KBM-7 (cell line): ENCODE measurements at places on chromosomes 16 and 17.
A peak's percentile ranks its signal among the peaks of the same experiment; 100 is the strongest.

DNA sequence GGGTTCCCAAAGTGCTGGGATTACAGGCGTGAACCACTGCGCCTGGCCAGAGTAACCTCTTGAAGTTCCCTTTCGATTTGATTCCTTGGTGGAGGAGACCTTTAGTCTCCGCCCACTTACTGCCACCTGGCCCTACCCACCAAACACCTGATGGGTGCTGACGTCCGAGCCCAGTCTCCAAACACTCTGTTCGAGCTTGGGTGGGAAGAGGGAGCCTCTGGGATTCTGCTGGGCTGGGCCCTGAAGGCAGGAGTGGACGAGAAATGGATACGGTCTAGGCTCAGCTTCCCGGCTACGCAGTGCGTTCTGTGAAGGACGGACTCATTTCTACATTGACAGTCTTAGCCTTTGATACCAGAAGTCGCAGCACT, 870 bp upstream of the ITGA3 start:
- DNase-seq: no peak

DNA sequence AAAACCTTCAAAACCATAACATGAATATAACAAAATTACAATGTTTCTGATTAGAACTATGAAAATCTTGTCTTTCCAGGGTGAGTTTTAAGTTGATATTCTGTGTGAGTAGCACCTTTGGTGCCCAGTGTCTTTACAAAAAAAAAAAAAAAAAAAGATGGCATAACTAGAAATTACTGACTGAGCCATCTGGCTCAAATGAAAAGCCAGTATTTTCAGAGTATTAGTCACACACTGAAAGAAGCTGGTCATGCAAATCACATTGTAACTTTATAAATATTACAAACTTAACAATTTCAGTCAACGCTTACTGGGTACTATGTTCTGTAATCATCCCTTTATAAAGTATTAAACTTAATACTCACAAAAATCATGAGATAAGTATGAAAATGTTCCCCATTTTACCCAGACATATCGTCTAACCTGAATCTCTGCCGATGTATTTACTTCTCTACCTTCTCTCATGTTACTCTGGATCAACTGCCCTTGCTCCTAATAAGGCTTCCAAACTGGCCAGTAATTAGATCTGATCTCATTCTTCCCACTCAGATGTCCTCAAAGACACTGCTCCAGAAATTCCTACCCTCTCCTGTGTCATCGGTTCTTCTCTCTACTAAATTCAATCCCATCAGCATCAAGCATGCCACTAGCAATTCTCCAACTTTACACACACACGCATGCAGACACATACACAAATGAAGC, 25.4 kb downstream of the UBE2G1 start:
- DNase-seq: no peak

- no peak for DNase-seq
Observed at GRCh38 chr17:1703063-1703462, 7.1 kb downstream of the TLCD2 start.

GRCh38 chr16:2586901-2587480, 49.2 kb downstream of the PDPK1 start:
- no peak for DNase-seq

GRCh38 chr17:37741341-37742115, 3.3 kb downstream of the HNF1B start:
- peak; percentile 15 for DNase-seq

DNA sequence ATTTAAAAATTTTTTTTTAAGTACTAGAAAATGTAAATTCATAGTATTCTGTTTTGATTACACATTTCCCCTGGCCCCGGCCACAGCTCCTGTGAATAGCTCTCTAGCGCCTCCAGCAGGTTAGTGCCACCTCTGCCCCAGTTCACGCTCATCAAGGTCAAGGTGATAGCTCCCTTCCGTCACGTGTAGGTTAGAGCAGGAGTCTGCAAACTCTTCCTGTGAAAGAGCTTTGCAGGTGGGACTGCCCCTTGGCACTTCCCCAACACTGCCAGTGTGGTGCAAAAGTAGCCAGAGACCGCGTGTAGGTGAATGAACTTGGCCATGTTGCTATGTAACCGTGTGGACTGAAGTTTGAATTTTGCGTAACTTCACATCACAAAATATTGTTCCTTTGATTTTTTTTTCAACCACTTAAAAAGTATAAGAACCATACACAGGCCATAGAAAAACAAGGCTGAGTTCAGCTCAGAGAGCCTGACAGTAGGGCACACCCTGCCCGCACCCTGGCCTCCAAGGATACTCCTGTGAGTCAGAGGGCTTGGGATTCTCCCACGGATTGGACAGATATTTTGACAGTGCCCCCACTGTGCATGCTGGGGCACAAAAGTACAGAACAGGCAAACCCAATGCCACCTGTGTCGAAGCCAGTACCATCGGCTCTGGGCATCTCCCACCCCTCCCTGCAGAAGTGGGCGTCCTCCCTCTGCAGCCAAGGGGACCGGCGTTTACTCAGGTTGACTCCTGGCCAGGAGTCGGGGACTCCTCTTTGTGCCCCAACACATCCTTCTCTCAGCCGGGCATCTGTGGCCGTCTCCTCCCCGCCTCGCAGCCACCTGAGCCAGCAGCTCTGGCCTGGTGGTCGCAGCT, 92.0 kb upstream of the CHMP6 start:
- peak; percentile 62 for DNase-seq

- DNase-seq: no peak
Observed at GRCh38 chr16:21565861-21566669, 33.3 kb upstream of the METTL9 start.

GRCh38 chr16:3023415-3023668, 400 bp downstream of the HCFC1R1 start:
- DNase-seq: no peak

DNA sequence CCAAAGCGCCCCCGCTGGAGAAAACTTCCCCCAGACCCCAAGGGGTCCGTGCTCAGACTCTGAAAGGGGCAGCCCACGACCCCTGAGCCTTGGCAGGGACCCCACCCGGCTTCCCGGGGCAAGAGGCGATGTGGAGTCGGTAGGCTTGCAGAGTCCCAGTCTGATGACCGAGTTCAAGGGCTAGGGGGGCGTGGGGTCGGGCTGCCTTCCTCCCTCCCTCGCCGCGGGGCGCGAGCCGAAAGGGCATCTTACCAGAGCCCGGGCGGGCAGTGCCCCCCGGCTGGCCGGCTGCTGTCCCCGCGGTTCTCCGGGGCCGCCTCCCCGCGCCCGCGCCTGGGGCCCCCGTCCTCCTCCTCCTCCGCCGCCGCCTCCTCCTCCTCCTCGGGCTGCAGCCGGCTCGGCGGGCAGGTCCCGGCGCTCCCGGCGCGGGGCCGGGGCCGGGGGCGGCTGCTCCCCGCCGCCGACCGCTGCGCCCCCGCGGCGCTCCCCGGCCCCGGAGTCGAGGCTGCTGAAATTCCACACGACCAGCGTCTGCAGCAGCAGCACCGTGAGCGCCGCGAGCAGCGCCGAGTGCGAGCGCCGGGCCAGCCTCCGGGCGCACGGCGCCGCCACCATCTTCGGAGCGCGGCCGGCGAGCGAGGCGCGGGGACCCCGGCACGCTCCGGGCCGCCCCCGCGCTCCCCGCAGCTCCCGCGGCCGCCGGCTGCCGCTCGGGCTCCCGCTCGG, 415 bp downstream of the XYLT1 start:
- DNase-seq: no peak

DNA sequence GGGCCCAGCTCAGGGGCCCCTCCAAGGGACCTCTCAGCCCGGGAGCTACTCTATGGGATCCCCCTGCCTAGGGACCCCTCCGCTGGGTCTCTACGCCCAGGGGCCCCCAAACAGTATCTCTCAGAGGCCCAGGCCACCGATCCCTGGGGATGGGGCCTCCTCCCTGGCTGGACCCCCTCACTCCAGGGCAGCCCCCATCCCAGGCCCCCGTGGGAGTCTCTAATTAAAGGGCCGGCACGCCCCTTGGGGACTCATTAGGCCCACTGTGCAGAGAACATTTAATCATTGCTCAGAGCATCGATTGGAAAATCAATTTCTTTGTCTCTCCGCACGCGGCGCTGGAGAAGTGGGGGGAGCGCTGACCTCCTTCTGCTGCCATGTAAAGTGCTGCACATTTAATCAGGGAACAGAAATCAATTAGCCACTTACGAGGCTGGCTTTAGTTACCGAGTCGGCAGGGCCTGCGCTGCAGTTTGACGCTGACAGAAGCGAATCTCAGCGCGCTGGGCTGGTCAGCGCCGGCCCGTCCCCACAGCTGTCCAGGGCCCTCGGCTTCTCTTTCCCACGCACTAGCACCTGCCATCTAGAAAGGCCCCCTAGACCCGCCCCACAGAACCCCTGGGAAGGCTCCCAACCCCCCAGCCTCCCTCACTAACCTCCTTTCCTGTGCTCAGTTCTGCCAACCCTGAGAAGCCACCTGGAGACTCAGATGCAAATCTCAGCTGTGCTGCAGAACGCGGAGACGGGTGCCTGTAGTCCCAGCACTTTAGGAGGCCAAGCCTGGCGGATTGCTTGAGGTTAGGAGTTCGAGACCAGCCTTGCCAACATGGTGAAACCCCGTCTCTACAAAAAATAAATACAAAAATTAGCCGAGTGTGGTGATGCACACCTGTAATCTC, 20.2 kb upstream of the C1QL1 start:
- DNase-seq: no peak

DNA sequence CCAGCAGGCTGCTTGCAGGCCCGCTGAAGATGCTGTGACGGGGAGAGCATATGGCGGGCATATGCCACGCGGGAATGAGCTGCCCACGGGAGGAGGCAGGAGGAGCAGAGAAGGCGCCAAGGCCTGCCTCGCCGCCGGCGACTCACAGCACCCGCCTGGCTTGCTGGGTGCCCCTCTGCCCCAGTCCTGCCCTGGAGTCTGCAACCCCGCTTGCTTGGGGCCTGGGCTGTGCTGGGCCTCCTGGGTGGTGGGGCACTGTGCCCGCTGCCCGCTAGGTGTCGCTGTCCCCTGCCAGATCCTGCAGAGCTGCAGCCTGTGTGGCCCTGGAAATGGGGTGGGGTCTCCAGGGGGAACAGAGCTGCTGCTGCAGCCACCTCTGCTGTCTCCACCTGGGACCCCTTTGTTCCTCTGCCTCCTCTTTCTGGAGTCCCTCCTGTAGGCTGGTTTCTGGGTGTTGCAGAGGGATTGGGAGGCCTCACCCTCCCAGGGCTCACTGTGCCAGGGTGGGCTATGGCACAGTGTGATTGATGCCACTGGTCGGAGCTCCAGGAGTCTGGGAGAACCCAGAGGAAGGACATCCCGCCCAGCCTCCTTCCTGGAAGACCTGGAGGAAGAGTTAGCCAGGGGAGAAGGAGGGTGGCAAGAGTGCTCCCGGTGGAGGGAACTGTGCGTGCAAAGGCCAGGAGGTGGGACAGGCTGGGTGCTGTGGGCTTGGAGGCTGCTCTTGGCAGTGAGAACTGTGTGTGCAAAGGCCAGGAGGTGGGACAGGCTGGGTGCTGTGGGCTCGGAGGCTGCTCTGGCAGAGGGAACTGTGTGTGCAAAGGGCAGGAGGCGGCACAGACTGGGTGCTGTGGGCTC, 141.0 kb upstream of the CIBAR2 start:
- DNase-seq: peak; percentile 64

DNA sequence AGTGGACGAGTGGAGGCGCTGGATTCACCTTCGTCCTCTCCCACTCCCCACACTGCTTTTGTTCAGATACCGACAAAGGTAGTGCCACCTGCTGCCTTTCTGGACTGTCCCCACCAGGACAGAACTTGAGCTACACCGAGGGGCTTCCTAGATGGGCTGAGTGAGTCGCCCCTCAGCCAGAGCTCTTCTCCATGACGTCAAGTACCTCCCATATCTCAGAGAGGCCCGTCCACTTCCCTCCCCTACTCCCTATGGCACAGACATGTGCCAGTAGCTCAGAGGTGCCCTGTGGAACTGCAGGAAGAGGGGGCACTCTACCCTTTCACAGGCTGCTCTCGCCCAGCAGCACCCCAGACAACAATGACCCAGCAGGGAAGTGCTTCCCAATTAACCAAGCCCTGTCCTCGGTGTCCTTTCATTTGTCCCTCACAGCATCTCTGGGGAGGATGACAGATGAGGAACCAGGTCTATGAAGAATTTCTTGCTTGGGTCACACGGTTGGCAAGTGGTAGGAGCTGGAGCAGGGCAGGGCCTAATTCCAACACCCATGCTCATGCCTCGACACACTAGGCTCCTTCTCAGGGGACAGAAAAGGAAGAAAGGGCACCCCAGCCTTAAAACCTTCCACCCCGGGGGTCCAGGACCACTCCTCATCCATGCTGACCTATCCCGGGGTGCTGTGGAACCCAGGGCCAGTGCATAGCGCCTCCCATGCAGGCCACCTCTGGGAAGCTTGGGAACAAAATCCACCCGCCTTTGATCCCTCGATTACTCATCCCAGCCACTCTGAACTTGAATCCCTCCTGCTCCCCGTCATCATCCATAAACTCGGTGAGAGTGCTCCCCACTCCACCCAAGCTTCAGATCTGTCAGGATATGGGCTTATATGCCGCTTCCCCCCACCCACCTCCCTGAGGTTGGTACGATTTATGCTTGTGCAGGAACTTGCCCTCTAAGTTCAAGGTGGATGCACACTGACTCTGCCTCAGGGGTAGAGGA, 51.7 kb downstream of the WNT3 start:
- no peak for DNase-seq

DNA sequence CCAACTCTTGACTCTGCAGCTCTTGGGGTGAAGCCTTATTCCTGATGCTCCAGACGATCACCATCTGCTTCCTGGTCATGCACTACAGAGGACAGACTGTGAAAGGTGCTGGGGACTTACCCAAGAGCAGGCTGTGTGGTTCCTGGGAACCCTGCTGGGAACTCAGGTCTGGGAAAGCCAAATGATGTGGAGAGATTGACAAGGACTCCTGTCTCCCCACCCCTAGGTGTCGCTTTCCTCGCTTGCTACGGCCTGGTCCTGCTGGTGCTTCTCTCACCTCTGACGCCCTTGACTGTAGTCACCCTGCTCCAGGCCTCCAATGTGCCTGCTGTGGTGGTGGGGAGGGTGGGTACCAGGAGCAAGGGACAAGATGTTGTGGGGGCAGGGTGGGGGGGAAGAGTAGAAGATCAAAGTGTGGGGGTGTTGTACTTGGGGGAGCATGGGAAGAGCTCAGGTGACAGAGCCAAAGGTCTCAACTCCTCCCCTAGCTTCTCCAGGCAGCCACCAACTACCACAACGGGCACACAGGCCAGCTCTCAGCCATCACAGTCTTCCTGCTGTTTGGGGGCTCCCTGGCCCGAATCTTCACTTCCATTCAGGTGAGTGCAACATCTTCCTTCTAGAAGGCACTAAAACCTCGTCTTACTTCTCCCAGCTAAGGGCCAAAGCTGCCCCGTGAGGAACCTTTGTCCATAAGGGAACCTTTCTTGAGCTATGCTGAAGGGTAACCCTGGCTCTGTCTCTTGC, 3.0 kb downstream of the SOX15 start:
- DNase-seq: no peak

DNA sequence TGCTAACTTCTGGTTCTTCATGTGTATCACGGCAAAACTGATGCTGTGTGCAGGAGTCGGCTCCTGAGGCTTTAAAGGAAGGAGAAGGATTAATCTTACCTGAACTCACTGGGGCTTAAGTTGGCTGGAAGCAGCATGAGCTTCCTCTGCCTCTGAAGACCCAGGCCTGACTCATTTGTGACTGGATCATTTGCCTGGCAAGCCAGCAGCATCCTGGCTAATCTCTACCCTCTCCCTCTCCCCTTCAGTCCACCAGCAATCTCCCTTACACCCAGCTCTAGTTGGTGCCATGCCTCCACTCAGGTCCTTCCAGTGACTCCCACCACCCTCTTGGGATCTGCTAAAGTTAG, 150.3 kb downstream of the IRX3 start:
- no peak for DNase-seq
